ENCODE measurements at places on chromosomes 6 and 20.

- no peak for DNase-seq
Measured at GRCh38 chr6:72761761-72762160, 139.9 kb downstream of the KCNQ5 start.

- no peak for DNase-seq
Measured at GRCh38 chr20:41072915-41073314, 44.3 kb downstream of the TOP1 start.

DNA sequence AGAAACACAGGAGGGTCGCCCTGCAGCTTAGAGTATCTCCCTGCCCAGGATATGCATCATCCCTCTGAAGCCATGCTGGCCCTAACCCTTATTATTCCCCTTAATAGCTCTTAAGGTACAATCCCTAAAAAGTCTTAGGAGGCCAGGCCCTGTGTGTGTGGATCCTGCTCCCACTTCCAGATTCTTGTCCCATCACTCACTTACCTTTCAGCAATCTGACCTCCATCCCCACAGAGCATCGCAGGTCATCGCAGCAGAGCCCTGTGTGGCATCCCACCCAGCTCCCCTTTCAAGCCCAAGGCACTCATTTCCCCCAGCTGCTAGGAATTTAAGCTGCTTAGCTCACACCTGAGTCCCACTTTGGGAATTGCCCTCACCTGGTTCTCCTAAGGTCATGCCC is 223.8 kb upstream of the SMLR1 start:
- no peak for DNase-seq

- DNase-seq, result no peak
Measured at GRCh38 chr6:44539701-44540355, 152.3 kb downstream of the CDC5L start.

- DNase-seq, result no peak
Measured at GRCh38 chr6:151847064-151847463, 39.6 kb downstream of the ESR1 start.

GRCh38 chr20:44967207-44967807 is 995 bp downstream of the STK4 start:
- DNase-seq, result no peak

DNA sequence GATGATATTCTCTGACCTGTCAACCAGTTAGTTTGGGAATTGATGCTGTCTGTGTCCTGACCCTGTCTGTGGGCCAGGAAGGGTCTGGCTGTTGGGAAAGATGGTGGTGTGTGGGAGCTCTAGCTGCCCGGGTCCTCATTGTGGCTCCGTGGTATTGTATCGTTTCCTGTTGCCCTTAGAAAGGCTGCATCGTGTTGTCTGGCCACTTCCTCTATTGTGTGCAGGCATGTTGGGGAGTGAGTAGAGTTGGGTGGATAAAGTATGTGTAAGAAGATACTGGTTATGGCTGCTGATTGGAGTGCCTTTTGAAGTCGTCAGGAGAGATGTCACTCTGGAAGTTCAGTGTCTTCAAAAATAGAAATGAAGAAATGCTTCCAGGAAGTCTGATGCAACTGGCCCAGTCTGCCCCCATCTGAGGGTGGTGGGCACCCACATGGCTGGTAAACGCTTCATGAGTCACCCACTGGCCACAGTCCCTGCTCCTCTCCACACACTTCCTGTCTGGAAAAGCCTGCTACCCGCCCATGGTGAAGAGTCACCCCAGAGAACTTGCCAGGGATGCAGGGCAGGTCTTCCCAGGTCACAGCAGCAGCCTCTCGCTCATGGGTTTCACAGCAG is 27.9 kb downstream of the PPARD start:
- no peak for DNase-seq

- no peak for DNase-seq
Measured at GRCh38 chr6:20916086-20916485, 381.8 kb downstream of the CDKAL1 start.

DNA sequence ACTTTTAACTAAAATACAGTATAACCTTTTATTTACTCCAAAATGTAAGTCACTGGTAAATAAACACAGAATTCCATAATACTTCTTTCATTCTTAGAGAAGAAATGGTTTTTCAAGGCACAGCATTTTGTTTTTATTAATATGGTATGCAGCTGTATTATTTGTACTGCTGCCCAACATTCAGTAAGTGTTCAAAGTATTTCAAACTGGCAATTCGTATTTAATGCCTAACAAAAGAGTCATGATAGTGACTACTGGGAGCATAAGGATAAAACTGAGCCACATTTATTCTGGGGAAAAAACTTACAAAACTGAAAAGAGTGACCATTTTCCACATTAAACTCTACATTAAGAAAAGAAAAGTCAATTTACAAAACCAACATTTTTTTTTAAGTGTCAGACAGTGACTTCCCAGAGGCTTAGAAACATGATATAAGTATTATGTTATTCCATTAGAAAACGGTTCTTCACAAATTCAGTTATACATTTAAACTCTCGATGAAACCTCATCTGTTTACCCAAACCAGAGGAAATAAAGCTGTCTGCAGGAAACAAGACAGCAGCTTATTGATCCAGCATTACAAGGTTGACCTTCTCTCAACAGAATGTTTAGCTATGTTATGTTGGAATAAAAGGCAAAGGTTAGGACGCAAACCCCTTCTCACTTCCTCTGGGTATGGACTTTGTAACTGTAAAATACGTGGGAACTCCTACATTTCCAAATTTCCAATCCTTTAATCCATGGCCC is 24.3 kb downstream of the EPB41L2 start:
- DNase-seq, result no peak

DNA sequence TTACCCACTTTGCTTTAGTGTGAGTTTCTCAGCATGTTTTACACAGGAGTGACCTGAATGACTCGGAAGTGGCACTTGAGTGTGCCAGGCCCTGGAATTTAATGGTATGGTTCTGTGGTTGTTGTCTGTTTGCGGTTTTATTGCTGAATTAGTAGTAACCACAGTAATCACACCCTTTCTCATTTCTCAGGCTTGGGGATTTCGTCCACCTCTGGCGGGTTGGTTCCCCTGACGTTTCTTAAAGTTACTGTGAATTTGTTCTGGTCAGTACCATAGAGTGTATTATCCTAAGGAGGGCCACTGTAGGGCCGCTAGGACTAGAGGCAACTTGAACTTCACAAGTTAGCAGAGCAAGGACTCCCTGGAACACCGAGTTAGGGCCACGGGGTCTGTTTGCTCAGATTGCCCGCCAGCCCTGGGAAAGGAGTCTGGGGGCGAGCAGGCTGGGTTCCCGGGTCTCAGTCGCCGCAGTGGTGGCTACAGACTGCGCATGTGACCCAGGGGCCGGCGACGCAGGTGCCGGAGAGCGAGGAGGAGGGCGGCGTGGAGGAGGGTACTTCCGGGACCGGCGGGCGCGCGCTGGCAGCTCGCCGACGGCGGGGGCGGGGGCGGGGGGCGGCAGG is 546 bp upstream of the KLHL32 start:
- DNase-seq, result no peak

GRCh38 chr20:33915726-33916331 is 77.9 kb upstream of the RALY start:
- no peak for DNase-seq

DNA sequence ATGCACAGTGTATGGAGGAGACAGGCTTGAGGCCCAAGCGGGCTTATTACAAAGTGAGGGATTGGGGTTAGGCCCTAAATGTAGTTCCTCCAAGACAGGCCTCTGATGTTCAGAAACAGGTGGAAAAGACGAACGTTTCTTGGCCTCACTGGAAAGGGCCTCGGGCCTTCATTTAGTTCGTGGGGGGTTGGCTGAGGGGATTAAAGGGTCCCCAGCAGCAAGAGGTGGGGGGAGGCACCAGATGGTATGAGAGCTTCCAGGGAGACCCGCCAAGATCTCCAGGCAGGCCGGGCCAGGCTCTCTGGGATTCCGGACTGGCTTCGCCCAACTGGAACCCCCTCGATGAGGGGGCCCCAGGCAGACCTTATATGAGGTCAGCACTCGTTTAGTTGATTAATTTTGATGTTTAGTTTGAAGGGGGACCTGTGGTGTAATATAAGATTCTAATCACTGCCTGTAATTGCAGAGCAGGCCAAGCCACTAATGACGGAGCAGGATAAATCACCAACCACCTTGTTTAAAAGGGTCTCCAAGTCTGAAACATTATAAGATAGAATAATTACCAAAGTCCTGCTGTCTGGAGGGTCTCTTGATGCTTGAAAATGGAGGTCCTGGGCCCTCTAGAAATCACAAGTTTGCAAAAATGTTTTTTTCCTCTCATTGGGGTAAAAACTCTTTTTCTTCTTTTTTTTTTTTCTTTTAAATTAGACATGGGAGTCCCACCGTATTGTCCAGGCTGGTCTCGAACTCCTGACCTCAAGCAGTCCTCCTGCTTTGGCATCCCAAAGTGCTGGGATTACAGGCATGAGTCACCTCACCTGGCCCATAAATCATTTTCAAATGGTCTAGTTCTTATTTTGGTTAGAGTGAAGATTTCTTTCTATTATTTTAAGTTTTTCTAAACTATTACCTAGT is 2.2 kb downstream of the HMGA1 start:
- DNase-seq, result no peak

DNA sequence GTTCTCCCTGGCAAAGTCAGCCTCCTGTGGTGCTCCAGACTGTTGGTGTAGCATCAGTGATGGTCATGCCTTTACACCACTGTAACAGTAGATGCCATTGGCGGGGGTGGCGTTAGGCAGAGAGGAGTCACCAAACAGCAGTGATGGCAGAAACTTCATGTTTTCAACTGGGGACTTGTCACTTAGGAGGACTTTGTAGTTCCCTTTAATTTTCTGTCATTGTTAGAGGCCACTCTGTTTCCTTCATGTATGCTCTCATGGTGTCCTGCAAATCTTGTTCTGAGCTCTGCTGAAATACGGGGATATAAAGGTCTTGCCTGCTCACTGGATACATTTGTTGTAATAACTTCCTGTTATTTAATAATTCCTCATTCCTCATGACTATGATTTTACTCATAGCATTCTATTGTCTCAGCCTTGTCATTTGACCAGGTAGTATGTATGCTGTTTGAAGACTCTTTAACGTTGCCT is 4.6 kb downstream of the MAP3K4 start:
- DNase-seq, result no peak

- no peak for DNase-seq
Measured at GRCh38 chr6:14841901-14842421, 403.9 kb upstream of the JARID2 start.

GRCh38 chr20:11832851-11833250 is 84.8 kb upstream of the BTBD3 start:
- DNase-seq, result no peak

DNA sequence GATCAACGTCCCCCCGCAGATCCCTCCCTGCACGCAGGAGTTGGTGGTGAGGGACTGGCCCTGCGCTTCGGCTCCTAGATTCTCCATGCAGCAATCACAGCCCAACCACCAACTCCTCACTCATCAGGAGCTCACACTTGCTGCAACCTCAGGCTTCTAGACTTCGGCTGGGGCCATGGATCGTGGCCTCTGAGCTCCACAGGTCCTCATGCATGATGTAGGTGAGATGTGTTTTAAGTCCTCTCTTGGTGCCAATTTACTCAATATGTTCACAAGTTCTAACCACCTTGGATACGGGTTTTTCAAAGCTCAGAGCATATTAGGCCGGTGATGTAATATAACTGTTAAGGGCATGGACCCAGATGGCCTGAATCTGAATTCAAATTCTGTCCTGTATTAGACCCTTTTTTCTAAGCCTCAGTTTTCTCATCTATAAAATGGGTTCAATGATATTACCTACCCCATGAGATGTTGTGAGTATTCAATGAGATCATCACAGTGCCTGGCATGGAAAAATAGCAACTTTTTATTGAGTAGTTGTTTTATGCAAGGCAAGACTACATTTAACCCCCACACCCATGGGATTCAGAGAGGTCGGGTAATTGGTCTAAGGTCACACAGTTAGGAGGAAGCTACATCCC is 31.0 kb downstream of the SUN5 start:
- DNase-seq, result no peak

GRCh38 chr6:55174211-55175026 is at the start of gene HCRTR2:
TSS of gene HCRTR2 (plus strand) at chr6:55174515. CDS start at chr6:55174588, 73 bp downstream.
- DNase-seq, result no peak

- DNase-seq, result no peak
Measured at GRCh38 chr6:169520104-169520503, 181.7 kb downstream of the WDR27 start.

GRCh38 chr6:91879386-91879995 is 1292.6 kb upstream of the MAP3K7 start:
- no peak for DNase-seq

DNA sequence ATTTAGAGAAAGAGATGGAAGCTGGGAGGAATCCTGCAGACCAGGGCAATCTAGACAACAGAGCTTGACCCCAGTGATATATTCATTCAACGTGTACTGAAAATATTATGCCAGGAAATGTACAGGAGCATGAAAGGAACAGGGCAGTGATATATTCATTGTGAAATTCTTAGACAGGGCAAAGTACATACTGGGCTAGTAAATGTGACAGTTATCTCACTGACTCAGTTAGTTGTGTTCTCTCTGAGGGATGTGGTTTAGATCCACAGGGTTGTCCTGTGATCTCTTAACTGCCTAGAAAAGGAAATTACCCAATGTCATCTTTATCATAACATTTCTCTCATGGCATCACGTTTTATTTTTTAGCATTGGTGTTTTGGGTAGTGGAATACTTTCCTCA is 891.3 kb downstream of the EYS start:
- no peak for DNase-seq

GRCh38 chr6:39558079-39558478 is 167.1 kb downstream of the KIF6 start:
- no peak for DNase-seq

DNA sequence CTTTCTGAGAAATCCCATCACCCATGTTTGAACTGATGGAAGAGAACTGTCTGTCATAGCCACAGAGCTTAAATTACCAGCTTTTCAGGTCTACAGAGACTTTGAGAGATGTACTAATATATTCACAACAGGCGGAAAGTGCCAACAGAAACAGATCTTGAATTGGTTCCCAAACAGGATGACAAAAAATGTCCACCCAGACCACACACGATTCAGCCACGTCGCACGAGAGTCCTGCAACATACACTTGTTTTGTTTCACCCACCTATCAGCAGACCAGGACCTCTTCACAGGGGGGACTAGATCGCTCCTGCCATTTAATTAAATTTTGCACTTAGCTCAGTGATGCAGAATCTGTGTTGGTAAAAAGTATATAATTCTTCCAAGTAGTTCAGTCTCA is 187.1 kb upstream of the CEP162 start:
- DNase-seq, result no peak

- no peak for DNase-seq
Measured at GRCh38 chr6:1481286-1481685, 91.9 kb downstream of the FOXF2 start.

- DNase-seq, result no peak
Measured at GRCh38 chr6:6803180-6803977, 214.9 kb downstream of the LY86 start.

- DNase-seq, result no peak
Measured at GRCh38 chr6:30071858-30072257, 3.7 kb downstream of the RNF39 start.

GRCh38 chr6:27358786-27359185 is 29.8 kb upstream of the ZNF391 start:
- no peak for DNase-seq
